ENCODE measurements at places on chromosomes 4 and X.

DNA sequence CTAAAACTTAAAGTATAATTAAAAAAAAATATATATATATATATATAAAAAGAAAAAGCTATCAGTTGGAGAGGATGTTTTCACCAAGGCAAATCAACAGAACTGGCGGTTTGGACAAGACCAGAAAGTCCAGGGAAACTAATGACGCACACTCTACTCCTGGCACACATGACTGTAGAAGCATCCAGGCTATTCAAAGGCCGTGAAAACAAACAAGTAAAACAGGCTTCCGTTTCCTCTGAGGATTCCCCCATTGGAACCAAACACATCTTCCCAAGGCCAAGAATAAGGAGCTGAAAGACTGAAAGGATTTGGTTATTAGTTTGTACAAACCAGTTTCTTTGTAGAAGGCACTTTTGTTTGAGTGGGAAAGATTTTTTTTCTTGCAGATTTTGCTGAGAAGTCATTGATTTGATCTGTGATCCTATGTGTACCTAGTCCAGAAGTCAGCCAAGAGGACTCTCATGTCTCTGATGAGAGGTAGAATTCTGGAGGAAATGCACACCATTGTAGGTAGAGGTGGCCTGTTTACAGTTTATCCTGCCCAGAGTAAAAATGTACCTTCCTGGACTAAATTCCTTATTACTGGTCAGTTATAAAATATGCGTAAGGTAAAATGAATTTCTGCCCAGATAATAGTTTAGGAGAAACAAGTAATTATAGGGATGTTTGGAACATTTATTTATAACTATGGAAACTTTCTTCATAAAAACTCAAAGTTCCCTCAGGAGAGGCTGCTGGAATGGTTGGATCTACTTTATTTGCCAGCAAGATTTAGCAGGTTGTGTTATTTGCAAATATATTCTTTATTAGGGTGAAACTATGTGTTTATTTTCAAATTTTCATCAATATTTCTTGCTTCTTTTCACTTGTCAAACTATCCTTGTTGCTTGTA is 66.5 kb downstream of the DMP1 start:
- DNase-seq, result no peak

DNA sequence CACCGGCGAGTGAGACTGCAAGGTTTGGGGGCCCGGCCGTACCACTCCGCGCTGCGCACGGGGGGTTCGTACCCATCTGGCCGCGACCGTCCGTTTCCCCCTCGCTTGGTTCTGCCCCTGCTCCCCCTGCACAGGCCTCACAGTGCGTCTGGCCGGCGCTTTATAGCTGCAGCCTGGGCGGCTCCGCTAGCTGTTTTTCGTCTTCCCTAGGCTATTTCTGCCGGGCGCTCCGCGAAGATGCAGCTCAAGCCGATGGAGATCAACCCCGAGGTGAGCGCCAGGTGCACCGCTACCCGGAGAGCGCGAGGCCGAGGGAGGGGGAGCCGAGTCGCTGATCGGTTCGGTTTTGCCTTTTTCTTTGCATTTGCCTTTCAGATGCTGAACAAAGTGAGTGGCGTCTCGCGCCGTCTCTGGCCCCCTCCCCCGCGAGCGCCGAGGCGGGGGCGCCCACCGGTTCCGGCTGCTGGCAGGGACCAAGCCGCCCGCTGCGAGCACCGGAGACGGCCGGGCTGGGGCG is at the start of gene UCHL1:
Gene UCHL1 (plus strand): TSS at position 189 of the 517 bp plus-strand sequence. CDS start 49 bp downstream, at position 238.
- peak; percentile 96 for DNase-seq

- DNase-seq, result no peak
These were observed 24.6 kb downstream of the SLC7A11 start for GRCh38 chr4:138217567-138217966.

- DNase-seq, result peak; percentile 22
These were observed 326.5 kb downstream of the TEX13C start for GRCh38 chrX:125646195-125646594.

DNA sequence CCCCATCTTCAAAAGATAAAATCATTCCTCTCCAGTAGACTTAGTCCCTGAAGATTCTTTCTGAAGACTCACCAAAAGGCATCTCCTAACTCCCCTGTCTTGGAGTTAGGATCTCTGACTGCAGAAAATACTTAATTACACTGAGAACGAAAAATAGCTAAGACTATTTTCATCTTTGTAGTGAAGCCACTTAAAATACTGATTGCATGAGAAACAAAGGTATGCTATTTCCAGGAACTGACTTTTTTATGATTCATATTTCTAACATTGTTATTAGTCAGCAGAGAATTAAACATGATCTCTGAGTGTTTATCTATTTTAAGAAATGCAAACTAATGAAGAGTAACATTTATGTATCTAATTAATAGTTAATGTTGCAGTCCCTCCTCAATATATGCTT is 71.8 kb upstream of the NR3C2 start:
- DNase-seq, result no peak

GRCh38 chrX:111831343-111831742 is 44.6 kb upstream of the TRPC5OS start:
- no peak for DNase-seq

DNA sequence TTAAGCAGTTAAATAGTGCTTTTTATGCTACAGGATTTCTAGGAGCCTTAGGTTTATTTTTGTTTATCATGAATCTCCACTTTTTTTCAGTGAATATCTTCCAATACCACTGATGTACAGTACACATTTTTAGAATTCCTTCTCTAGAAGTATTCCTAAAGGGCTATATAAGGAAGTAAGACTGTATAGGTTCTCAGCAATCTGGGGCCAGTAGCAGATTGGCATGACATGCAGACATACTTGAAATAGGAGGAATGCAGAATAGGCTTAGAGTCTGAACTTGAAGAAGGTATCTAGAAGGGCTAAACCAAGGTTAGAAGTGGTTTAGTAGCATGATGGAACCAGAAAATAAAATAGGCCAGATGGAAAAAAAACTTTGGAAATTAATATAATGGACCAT is 29.8 kb downstream of the HEPH start:
- no peak for DNase-seq

DNA sequence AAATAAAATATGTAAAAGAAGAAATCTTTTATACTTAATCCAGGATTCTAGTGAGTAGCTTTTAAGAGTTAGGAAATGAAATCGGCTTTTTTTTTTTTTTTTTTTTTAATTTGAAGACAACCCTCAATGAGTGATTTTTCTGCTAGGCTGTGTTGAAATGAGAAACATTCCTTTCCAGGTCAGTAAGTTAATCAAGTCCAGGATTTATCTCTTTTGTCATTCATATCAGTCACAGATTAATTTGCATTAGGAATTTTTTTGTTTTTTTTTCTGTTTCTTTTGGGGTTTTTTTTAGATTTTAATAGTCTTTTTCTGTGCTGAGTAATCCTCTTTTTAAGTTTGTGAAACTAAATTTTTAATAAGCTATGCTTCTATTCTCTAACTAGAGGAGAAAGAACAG is 448.1 kb downstream of the ADGRL3 start:
- no peak for DNase-seq

GRCh38 chr4:172124656-172125308 is 311.6 kb downstream of the GALNTL6 start:
- no peak for DNase-seq

DNA sequence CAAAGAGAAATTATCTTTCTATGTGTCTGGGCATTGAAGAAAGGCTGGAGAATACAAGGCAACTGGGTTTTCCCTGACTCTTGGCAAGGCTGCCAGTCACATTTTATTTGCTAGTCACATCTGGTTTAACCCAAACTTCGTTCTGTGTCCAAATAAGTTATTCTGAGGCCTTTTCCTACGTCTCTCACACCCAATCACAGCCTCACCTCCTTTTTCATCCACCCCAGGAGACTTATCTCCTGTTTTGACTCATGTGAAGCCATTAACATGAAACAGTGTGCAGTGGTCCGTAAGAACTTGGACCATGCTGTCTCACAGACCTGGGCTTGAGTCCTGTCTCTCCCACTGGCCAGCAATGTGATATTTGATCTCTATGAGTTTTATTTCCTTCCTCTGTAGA is 59.3 kb downstream of the CNGA2 start:
- no peak for DNase-seq

- DNase-seq, result no peak
These were observed 44.0 kb upstream of the EOLA2 start for GRCh38 chrX:149982310-149982709.

DNA sequence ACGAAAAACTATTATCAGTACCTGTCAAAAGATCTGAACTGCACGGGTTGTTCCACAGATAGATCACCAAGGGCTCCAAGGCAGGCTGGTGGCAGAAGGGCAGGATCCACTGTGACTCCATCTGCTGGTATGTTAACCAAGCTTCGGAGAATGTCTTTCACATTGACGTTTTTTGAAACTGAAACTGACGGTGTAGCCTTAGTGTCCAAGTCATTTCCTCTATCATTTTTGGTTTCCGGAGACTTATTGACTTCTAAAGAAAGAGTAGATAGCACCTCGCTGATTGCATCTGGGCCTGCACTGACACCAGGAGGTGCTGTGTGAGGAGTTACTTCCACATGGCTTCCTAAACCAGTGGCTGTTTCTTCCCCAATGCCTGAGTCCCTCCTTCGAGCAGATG is 186.9 kb downstream of the LRBA start:
- no peak for DNase-seq

DNA sequence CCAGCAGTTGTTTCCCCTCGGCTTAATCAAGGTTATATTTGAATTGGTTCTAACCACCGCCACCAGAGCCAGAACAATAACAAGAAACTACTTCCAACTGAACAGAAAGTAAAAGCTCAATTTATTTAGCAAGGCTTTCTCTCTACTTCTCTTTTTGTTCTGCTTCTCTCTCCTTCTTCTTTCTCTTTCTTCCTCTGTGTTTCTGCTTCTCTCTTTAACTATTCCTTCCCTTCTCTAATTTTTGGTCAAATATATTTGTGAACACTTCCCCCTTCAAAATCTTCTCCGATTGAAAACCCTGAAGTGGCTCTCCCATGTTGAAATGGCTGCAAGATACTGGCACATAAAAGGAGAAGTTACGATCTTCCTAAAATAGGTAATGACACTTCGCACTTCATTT is 1195.9 kb upstream of the PRKX start:
- DNase-seq, result no peak

GRCh38 chr4:143616771-143617170 is 83.7 kb downstream of the FREM3 start:
- DNase-seq, result no peak

DNA sequence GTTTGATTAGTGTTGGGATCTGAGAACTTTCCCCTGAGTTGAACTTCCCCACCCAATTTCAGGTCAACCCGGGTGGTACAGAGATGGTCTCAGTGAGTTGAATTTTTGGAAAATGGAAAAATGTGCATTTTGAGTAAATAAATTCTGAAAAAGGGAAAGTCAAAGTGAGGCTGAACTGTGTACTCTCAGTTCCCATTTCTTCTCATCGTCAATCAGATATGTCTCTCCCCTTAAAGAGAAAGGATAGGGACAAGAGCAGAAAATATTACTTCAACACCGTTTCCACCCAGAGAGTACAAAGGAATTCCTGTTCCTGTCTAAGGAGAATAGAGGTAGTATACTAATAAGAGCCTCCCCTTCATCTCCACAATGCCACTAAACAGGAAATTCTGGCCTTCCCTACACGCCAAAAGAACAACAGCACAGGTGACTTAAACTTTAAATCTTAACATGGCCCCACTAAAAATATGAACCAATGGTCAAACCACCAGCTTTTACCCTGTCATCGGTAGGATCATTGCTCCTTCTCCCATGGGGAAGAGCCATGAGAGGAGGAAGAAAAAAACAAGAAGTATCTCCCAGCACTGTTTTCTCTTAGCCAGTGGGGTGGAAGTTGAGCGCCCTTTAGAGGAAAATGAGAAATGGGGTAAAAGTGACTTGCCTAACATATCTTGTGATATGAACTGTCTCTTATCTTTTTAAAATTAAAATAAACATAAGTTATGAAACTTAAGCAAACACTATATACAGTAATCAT is 30.3 kb downstream of the BMP3 start:
- DNase-seq, result no peak

GRCh38 chr4:70544279-70544868 is 26.0 kb downstream of the AMTN start:
- no peak for DNase-seq

DNA sequence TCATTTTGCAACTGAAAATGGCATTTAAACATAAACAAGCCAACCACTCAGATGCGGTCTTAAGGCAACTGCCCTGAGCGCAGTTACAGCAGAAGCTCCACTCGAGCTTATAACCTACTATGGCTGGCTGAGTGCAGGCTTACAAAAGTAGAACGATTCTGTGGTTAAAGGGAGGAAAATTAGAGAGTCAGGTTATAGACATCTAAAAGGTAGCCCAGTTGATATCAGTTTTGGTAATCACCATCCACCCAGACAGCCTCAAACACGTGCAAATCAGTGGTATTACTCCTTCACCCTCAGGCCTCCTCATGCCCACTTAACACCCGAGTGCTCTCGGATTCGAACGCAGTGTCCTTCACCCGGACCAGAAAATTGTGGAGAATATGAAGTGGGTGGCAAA is 3.1 kb downstream of the LEF1 start:
- DNase-seq, result no peak

- no peak for DNase-seq
These were observed 356.5 kb downstream of the MID1IP1 start for GRCh38 chrX:39157796-39158195.

DNA sequence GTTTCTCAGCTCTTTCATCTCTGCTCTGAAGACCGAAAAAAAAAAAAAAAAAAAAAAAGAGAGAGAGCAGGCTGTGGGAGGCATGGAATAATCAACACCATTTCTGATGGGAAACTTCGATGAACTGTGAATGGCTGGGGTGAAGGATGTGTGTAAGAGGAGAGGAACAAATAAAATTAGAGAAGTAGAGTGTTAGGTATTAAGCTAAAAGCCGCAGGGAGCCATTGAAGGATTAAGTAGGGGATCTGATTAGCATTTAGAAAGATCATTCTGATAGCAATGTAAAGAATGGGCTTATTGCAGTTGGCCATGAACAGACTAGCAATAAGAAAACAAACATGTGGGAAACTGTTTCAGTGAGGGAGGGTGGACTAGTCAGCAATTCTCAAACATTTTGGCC is 33.6 kb upstream of the JADE1 start:
- DNase-seq, result no peak

DNA sequence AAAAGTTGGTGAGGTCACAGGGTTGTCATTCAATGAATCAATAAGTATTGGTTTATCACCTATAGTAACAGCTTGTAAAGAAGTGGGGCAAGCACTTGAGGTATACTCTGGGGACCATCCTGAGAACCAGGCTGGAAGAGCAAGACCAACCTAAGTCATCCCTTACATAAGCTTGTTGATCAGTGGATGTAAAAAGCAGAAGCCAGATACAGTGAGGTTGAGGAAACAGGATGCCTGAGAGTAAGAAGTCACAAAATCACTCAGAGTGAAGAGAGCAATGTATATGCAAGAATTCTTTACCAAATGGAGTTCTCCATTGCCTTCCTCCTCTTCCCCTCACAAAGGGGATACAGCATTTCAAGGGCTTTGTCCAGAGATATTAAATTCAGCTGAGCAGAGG is 76.3 kb upstream of the PACRGL start:
- DNase-seq, result no peak

GRCh38 chr4:161892951-161893350 is 270.8 kb downstream of the FSTL5 start:
- no peak for DNase-seq

- peak; percentile 9 for DNase-seq
These were observed 63.6 kb upstream of the NKX1-1 start for GRCh38 chr4:1469607-1470392.
